Left ventricle myocardium superior (tissue), 1 donor: ENCODE measurements at places on chromosomes 16 and 17.

- DNase-seq: no peak
Observed at GRCh38 chr16:54652201-54652770, 278.4 kb upstream of the IRX5 start.

- no peak for DNase-seq
Observed at GRCh38 chr16:67828651-67829050, 13.5 kb upstream of the THAP11 start.

DNA sequence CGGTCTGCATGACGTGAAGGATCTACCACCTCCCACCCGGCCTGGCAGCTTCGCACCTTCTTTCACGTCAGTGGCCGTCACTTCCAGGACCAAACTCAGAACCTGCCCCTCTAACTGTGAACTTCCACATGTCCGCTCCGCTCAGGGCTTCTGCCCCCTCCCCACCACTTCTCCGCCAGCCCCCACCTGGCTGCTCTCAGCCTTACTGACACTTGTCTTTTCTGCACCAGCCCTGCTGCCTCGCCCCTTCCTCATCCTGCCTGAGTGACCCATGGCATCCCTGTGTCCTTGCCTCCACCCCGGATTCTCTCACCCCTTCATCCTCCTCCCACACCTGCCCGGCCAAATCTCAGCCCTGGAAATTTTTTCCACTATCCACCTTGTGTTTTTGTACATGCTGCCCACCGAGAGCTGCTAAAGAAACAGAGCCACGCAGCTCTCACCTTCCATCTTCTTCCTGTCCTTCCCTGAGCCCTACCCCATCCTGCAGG is 14.2 kb downstream of the PIMREG start:
- DNase-seq: peak; percentile 20

- DNase-seq: no peak
Observed at GRCh38 chr16:72434159-72434558, 262.2 kb upstream of the PMFBP1 start.

DNA sequence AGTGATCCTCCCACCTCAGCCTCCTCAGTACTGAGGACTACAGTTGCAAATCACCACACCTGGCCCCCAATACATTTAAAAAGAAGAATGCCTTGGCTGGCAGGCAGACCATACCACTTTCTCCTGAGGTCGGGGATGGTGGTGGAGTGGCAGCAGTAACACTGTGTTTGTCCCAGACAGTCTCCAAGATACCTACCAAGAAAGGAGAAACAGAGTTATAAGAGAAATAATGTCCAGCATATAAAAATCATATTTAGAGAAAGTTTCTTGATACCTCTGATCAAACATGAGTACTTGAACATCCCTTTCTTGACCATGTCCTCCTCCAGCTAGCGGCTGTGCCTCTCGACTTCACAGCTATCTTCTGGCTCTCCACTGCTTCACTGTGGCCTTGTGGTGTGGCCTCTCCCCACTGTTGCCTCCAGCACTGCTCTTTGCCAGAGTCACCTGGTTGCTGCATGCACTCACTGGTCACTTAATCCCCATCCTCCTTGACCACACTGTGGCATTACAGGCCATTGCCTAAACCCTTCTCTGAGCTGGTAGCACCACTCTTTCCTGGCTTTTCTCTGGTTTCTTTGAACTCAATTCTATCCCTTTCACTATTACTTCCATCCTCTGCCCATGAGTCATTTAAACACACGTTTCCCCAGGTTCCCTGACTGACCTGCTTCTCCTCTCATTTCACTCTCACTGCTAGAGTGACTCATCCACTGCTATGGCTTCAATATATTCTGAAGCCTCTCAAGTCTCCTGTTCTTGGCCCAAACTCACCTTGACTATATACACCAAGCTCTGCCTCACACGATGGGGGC is 45.2 kb downstream of the XPO6 start:
- no peak for DNase-seq

DNA sequence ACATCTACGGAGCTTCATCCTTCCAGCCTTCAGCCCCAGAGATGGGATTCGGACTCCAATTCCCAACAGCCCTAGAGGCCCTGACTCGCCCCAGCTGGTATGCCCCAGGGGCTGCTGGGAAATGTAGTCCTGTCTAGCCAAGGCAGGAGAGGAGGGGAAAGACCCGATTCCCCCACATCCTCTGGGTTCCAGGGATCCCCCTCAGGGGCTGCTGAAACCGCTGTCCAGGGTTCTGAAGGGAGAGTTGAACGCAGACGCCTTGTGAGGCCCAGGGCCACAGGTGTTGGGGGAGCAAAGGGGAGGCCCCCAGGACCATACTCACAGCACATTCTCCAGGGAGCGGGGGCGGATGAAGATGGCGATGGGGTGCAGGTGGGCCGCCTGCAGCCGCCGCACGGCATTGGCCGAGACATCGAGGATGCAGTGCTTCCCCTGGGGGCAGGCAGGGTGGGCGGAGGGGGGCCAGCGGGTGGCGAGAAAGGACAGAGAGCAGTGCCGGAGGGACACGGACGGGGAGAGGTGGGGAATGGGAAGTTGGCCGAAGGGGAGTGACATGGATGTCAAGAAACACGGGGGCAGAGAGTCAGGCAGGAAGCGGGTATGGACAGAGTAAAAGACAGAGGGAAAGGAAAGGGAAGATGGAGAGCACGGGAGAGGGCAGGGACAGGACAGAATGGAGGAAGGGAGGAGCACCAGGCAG is 12.6 kb upstream of the ASGR1 start:
- DNase-seq: peak; percentile 58

DNA sequence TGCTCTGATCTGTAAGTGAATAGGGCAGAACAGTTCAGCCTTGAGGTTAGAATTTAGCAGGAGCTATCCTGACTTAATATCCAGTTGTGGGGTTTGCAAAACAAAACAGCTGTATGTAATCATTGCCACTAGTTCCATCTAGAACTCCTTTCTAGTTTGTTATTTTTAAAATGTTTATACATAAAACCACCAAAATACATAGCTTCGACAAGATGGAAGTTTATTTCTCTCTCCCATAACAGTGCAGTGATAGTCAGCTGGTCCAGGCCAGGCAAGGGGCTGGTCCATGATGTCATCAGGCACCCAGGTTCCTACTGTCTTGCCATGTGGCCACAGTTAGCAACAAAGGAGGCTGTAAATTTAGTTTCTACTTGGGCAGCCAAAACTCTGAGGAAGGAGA is 10.5 kb upstream of the PLK1 start:
- no peak for DNase-seq

GRCh38 chr17:83080579-83080857 is 1.1 kb downstream of the METRNL start:
- no peak for DNase-seq

- no peak for DNase-seq
Observed at GRCh38 chr16:11219178-11219577, 36.8 kb downstream of the SOCS1 start.

DNA sequence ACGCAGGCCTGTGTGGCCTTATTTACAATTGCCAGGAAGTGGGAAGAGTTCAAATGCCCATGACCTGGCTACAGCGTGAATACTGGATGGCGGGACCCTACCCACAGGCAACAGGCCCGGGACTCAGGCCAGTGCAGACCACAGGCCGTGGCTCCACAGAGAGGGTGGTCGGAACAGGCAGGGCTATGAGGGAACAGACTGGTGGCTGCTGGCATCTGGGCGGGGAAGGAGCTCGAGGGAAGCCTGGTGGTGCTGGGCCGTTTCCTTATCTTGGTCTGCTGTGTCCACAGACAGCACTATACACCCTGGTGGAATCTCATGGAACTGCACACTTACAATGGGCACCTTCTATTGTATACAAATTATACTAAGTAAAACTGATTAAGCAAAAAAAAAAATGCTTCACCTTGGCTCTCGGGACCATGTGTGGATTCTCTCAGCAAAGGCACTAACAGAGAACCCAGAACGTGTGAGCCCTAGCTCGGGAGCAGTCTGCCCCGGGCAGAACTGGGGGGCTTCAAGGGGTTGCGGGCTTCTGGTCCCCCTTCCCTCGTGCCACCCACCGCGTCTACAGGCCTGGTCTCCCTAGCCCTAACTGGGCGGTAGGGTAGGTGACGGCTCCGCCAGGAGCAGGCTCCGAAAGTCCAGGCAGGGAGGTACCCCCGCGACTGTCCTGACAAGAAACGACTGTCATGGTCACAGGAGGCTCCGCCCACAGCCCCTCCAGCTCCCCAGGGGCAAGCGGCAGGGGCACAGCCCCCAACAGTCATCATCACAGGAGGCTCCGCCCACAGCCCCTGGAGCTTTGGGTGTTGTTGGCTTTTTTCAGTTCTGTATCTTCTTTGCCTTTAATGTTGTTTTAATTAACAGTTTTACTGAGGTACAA is 21.8 kb downstream of the CEP131 start:
- DNase-seq: no peak

DNA sequence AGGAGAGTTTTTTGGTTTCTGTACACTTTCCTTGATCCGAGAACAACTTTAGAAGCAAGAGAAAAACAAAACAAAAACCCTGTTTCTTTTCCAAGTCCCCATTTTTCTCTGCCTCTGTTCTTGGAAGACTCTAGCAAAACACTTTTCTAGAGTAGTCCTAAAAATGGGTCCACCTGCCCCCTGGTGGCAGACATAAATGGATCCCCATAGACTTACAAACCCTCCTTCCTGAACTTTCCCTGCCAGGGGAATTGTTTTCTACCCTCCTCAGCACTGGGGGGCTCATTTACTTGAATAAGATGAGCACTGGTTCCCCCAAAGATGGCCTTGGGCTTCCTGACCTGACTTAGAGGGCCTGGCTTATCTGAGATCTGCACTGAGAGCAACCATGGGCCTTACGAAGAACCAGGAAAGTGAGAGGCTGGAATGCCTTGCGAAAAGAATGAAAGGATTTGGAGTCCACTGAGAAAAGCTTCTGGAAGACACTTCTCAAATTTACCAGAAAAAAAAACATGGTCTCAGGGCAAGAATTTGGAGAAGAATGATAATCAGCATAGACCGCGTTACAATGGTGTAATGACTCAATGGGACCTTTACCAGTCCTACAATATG is 48.0 kb upstream of the CDYL2 start:
- no peak for DNase-seq

GRCh38 chr16:2467528-2468232 is 3.4 kb upstream of the NTN3 start:
- peak; percentile 88 for DNase-seq

GRCh38 chr16:86020971-86021370 is 122.0 kb downstream of the IRF8 start:
- DNase-seq: no peak

- no peak for DNase-seq
Observed at GRCh38 chr17:80984749-80985148, 6.9 kb upstream of the CHMP6 start.

DNA sequence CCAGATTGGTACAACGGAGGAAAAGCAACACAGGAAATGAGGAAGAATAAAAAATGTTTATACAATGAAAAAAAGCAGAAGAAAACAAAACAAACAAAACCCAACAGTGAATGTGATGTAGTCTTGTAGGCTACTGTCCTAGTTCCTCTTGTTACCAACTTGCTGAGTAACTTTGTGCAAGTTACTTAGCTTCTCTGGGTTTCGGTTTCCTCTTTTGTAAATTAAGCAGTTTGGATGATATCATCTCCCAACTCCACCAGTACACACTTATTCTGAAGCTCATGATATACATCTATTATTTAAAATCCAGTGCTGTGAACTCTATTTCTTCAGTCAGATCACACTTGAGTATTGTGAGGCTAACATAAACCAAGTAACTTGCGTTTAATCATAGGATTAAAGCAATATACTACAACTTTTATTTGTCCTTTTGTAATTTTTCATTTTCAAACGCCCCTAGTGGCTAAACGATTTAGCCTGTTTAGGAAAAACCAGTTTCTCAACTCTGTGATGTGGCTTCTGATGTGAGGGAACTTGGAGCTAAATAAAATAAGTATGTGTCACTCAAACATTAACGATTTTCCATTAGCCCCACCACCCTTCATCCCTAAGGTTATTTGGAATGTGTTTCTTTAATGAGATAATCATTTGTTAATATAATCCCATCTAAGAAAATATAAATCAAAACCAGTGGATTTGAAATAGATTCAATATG is 1.4 kb upstream of the UNK start:
- DNase-seq: no peak

GRCh38 chr17:8832711-8833352 is 33.7 kb upstream of the MFSD6L start:
- peak; percentile 35 for DNase-seq

DNA sequence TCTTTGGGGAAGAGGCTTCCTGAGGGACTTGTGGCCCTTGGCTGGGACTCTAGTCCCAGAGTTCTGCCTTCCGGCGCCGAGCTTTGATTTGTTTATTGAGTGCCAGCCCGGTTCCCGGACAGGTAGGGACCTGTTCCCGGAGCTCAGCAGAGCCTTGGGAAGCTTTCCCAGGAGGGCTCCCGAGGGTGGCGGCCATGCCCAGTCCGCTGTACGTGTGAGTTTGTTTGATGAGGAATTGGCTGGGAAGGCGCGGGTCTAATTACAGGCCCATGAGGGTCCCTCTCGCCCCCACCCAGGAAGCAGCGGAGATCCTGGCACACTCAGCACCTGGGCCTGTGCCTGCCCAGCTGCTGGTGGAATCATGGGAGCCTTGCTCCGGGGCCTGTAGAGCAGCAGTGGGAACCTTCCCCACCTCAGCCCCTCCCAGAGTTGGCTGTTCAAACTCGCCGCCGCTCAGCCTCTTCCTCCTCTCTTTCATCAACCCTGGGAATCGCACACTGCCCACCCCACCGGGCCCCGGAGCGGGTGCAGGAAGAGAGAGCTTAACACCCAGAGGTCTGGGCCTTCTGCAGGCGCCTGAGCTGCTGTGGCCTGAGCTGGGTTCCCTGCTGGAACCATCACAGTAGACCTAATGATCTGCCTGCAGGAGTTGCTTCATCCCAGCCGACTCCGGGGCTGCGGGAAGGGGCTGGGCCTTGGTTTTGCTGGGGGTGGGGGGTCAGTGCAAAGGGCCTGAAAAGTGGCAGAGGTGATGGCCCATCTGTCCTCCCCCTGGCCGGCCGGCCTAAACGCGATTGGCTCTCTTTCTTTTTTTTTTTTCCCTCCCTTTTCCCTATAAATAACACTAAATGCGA is 313.7 kb downstream of the SEC14L1 start:
- peak; percentile 43 for DNase-seq

GRCh38 chr17:17229416-17230384 is 7.3 kb downstream of the FLCN start:
- DNase-seq: no peak

DNA sequence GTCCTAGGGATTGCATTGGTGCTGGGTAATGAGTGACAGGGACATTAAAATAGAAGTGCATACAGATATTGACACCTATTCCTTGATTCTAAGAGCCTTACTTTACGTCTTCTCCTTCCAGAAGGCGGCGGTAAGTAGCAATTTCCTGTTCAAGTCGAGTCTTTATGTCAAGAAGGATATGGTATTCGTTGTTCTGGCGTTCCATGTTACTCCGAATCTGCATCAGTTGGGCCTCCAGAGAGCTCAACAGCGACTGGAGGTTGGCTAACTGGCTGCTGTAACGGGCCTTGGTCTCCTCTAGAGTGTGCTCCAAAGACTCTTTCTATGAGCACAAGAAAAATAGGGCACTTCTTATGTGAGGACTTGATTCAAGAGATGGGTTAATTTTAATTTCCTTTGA is 7.0 kb downstream of the KRT20 start:
- no peak for DNase-seq
